Spinal cord (tissue), 10 donors: ENCODE measurements at places on chromosomes 7 and 10. TPM values are rescaled to one million over a fixed set of nuclear protein-coding genes. Genes with fewer than 3 reads are reported as not detected.
A peak's percentile ranks its signal among the peaks of the same experiment; 100 is the strongest.

GNAT3 gene
- not detected for total RNA-seq

TMEM236 gene
- 0.50 TPM for total RNA-seq

RHOBTB1 gene
- total RNA-seq: 55.4 TPM

FAM20C gene
- total RNA-seq: 27.9 TPM

OPTN gene
- 59.4 TPM for total RNA-seq

DNA sequence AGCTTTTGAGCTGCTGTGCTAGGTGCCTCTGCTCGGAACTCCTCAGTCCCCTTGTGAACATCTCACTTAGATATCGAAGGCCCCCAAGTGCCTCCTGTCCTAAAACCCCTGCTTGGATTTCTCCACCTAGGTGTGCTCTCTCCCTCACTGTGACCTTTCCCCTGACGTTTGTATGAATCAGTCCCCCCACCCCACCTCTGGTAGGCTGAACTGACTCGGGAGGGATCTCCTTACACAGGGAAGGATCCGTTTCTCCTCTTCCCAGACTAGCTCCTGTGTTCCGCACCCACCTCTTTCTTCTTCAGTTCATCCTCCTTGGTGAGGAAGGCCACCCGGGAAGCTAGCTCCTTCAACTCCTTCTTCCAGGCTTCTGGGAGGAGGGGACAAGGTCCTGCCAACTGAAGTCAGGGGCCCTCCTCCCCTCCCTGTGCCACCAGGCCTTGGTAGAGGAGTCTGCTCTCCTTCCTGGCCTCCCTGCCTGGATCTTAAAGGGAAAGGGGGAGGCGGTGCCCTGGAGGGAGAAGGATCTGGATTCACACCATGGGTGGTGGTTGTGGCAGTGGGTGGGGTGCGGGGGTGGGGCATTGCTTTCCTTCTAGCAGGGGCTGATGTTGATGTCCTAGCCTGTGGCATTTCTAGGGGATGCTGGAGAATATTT lies 6.8 kb downstream of the TBATA start:
- H3K27me3 ChIP-seq: no peaks in the 10 kb centered on the region
- no peak overlapping the region for H3K27ac ChIP-seq
- no peaks in the 10 kb centered on the region for H3K36me3 ChIP-seq

DNA sequence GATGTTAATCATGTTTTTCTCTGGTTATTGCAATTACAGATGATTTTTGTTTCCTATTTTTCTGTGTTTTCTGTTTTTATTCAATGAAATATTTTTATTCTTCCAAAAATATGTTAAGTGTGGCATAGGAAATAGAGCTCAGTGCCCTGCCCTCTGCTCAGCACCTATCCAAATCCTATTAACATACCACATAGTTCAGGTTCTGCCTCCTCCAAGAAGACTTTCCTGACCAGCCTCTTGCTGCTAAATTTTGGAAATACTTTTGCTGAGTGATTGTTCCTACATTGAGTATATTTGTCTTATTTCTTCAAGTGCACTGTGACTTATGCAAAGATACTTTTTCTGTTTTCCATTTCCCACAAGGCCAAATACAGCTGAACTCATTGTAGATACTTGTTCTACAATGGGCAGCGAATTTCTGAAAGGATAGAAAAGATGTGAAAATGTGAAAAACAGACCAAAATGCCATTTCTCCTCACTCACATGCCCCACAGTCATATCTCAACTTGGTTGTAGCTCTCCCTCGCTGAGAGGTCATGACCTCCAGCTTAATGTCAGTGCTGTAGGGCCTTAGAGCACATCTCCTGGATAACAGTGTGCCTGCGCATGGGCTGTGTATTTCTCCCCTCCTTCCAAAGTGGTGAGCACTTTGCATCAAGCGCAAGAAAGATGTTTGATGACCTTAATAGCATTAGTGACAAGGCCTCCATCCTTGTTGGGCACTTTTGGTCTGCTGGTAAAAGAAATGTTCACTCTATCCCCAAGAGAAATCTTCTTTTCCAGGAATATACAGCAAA lies 677.3 kb downstream of the LRMDA start:
- peaks cover 6% of the 10 kb centered on the region for H3K27me3 ChIP-seq
- no peaks in the 10 kb centered on the region for H3K36me3 ChIP-seq
- no peak overlapping the region for H3K27ac ChIP-seq
- no peak for DNase-seq
- no peak overlapping the region for H3K4me3 ChIP-seq
- H3K4me1 ChIP-seq: peaks cover 13% of the 10 kb centered on the region

DNA sequence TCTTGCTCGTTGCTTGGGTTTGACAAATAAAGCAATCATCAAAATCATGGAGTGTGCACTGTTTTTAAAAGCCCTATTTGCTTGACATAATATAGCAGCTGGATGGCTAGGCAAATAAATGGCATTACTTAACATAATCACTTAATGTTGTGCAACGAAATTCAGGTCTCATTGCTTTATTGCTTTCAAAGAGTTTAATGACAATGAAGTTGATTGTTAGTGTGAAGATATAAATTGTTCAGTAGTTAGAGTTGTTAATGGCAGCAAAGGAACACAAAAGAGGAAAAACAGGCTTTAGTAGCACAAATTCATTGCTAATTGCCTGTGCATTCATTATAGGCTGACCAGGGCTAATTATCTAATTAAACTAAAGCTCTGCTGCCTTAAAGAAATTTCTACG lies 7.6 kb upstream of the ADO start:
- no peaks in the 10 kb centered on the region for H3K4me1 ChIP-seq
- peak; percentile 25 for DNase-seq
- no peak overlapping the region for H3K4me3 ChIP-seq
- peaks cover 8% of the 10 kb centered on the region for H3K27me3 ChIP-seq
- H3K27ac ChIP-seq: no peak overlapping the region
- no peaks in the 10 kb centered on the region for H3K36me3 ChIP-seq

DNA sequence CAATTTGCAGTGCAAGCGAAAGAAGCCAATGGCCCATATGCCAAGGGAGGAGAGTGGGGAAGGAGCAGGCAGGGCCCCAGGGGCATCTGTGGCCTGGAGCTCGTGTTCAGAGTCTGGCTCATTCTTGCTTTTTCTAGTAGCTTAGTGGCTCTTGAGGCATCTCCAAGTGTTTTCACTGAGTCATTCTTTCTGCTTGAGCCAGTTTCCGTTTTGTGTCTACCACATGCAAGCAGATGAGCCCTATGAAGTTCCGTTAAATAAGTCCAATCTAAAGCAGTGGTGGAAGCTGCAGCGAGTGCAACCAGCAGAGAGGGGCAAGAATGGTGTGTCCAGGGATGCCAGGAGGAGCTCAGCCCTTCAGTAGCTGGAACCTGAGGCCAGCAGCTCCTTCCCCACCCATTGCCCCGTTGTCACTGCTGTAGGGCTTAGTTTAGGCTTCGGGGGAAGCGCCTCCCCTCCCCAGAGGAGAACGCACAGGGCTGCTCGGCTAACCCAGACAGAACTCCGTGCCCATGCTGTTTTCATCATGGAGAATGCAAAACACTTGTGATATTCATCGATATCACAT lies 57.4 kb upstream of the EBF3 start:
- H3K36me3 ChIP-seq: no peaks in the 10 kb centered on the region
- H3K4me3 ChIP-seq: no peak overlapping the region
- no peaks in the 10 kb centered on the region for H3K27me3 ChIP-seq
- no peak overlapping the region for H3K27ac ChIP-seq
